ENCODE measurements at places on chromosomes 11 and 22. TPM values are rescaled to one million over a fixed set of nuclear protein-coding genes. Genes with fewer than 3 reads are reported as not detected.
A peak's percentile ranks its signal among the peaks of the same experiment; 100 is the strongest.

GRCh38 chr11:1915795-1916131 is 3.7 kb upstream of the TNNT3 start:
- DNase-seq, result no peak

DNA sequence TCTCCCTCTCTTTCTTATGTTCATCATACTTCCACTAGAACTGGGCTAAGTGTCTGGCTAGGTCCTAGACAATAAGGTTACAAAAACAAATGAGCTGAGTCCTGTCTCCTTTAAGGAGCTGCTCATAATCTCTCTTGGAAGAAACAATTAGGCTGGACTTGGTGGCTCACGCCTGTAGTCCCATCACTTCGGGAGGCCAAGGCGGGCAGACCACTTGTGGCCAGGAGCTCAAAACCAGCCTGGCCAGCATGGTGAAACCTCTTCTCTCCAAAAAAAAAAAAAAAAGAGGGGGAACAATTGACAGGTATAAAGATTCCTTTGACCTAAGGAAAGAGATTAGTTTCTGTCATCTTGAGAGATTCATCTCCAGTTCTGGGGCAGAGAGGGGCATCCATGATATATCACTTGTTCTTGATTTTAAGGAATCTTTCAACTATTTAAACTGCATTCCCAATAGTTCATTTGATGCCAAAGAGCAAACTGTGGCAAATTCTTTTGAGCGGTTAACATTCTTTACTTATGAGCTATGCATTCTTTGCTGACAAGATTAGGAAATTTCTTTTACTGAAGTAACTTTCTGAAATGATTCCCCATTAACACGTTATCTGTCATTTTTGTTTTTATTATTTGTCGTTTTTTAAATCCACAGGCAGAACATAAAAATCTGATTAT is 125.5 kb downstream of the C11orf87 start:
- DNase-seq, result peak; percentile 21

DNA sequence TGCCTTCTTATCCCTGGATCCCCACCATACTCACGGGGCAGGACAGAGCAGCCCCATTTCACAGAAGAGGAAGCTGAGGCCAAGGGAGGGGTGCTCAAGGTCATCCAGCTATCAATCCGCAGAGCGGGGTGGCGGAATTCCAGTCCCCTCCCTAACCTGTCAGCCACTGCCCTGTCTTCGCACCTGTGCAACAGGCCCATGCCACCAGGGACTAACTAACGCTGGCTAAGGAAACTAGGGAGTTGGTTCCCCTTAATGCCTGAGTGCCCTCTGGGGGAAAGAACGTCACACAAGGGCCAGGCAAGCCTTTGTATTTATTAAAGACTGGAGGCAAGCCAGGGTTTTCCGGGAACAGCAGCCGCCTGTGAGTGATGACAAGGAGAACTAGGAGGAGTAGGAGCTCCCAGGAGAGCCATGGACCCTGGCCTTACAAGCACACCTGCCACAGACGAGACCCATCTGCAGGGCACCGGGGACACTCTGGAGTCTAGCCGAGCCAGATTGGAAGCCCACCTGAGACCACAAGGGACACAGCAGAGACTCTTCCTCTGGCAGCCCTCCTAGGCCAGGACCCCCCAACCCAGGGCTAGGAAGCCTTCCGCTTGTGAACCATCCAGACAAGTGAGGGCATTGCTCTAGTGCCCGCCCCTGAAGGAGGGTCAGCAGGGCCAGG is 64.4 kb downstream of the MYH9 start:
- DNase-seq, result peak; percentile 83

DNA sequence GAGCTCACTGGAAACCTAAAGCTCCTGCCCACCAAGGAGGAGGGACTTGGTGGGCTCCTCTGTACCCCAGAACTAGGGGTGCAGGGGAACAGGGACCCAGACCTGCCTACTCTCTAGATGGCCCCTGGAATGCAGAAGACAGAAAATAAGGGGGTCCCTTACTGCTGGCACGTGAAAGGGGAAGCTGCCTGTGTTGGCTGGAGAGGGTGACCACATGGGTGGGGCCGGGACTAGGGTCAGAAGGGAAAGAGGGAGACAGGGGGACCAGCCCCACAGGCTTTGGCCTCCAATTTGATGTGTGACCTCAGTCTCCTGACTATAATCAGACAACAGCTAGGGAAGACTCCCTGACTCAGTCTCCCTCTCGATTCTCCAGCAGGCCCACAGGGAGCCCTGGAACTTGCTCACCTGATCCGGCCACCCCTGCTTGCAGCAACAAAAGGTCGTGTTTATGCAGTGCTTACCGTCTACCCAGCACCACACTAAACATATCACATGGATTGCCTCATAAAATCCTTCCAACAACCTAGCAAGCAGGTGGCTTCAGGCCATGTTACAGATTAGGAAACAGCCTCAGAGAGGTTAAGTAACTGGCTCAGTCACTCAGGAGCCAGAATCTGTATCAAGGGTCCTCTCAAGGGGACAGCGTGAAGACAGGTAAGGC is 10.2 kb downstream of the ARAP1 start:
- DNase-seq, result no peak

GRCh38 chr11:18778468-18778867 is 13.1 kb downstream of the PTPN5 start:
- DNase-seq, result no peak

- peak; percentile 94 for DNase-seq
Observed at GRCh38 chr11:126636911-126637794, 281.7 kb downstream of the ST3GAL4 start.

- DNase-seq, result no peak
Observed at GRCh38 chr11:94853836-94854235, 85.7 kb downstream of the AMOTL1 start.

- no peak for DNase-seq
Observed at GRCh38 chr11:128297091-128297651, 290.2 kb downstream of the ETS1 start.

DNA sequence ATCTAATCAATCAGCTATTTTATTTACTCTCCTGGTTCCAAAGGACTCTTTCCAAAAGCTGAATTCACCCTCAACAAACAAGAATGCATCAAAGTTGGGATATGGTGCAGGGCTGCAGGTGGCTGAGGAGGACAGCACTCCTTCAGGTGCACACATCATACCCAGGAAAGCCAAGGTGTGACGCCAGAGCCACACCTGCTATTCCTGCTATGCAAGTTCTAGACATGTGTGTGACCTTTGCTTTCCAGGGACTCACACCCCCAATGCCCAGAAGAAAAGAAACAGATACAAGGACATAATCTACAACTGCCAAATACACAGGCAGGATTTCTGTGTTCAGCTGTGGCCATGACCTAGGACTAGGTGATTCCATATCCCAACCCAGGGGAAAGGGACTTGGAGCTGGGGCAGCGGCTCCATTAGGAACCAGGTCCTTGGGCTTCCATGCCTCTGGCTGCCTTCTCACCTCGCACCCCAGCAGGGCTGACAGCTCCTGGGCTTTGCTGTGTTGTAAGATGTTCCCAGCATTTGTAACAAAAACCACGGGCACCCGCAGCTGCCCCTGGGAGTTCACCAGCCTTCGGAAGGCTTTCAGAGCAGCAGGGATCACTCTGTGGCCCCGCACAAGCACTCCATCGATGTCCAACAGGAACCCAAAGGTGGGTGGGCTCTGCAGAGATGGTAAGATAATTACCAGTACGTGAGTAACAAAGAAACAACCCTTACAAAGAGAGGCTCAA is 9.8 kb downstream of the HDHD5 start:
- DNase-seq, result peak; percentile 58

DNA sequence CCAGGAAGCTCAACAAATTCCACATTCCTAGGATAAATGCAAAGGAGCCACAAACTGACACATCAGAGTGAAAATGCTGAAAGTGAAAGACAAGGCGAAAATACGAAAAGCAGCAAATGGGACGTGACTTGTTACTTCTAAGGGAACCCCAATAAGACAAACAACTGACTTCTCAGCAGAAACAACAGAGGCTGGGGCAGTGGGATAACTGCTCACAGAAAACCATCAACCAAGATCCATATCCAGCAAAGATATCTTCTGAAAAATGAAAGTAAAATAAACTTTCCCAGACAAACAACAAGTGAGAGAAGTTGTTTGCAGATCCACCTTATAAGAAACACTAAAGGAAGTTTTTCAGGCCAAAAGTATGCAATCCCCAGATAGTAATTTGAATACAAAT is 72.1 kb downstream of the DGCR2 start:
- no peak for DNase-seq

GRCh38 chr22:23204541-23205157 is 24.3 kb downstream of the BCR start:
- DNase-seq, result no peak

GRCh38 chr11:2647167-2647566 is 52.6 kb downstream of the KCNQ1OT1 start:
- no peak for DNase-seq

GRCh38 chr22:21972293-21972779 is 10.3 kb downstream of the TOP3B start:
- DNase-seq, result peak; percentile 98

- DNase-seq, result no peak
Observed at GRCh38 chr11:34480314-34480713, 33.3 kb downstream of the ELF5 start.

GRCh38 chr22:49717322-49717919 is 110.3 kb downstream of the BRD1 start:
- DNase-seq, result peak; percentile 67

DNA sequence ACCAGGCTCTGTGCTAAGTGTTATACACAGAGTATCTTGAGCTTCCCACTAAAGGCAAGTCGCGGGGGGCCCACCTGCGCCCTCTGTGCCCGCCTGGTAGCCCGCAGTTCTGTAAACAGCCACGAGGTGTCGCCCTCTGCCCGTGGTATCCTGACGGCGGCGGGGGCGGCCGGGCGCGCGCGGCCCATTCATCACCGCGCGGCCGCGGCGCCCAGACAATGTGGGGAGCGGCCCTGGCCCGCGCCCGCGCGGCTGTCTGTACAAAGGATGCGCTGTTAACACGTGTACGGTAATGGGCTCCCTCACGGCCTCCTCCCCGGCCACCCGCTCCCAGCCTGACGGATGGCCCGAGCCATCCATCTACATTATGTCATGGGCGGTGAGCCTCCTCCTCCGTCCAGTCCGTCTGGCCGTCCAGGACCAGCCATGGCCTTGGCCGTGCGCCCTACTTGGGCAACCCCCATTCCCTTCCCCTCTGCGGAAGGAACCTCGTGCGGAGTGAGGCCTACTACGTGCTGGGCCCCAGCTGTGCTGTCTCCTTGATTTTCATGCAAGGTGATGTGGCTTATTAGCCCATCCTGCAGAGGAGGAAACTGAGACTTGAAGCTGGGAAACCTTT is 99.4 kb downstream of the MIAT start:
- peak; percentile 90 for DNase-seq

DNA sequence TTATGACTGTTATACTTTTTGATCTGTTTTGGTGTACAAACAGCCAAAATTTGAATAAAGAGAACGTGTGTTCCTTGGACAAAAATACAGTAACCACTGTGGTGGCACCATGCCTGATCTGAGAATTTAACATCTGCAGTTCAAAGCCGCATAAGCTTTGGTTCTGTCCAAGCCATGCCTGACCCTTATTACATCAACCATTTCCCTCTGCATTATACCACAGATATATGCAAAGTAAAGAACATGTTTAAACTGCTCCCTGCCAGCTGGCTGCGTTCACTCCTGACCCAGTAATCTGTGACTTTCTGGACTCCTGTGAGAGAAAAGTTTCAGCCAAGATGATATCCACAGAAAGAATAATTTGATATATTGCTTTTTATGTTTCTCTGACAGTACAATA is 890.5 kb upstream of the ANO3 start:
- DNase-seq, result no peak

DNA sequence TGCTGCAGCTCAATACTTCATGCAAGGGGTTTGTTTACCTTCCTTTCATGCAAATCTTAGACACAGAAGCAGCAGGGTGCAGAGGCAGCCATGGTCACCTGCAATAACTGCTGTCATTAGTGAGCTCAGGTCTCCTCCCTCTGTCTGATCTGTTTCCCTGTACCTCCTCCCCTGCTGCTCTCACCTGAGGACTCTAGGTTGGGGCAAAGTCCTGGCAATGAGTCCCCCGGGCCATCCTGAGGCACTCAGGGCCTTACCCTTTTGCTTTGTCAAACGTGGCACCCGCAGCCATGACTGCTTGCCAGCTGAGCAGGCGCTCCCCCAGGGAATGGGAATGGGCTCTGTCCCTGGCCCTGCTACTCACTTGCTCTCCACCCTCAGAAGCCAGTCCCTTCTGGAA is 3.9 kb downstream of the LRRC10B start:
- DNase-seq, result no peak

- DNase-seq, result peak; percentile 91
Observed at GRCh38 chr11:118488480-118489109, 38.7 kb upstream of the TTC36 start.

DNA sequence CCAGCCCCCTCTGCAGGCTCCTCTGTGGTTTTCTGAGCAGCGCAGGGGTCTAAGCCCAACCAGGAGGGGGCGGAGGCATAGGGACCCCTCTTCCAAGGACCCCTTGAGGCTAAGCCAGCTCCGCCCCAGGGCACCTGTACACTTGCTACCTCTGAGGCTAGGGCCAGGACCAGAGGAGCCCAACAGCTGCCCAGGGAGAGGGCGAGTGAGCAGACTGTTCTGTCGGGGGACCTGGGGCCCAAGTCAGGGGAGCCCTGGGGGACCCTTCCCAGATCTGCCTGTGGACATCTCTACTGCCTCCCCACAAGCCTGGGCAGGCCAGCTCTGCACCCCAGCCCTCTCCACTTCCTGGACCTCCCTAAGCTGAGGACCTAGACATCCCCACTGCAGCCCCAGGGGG is 1.8 kb downstream of the B4GALNT4 start:
- DNase-seq, result peak; percentile 88

- DNase-seq, result no peak
Observed at GRCh38 chr11:62344210-62344609, 7.0 kb downstream of the ASRGL1 start.

DNA sequence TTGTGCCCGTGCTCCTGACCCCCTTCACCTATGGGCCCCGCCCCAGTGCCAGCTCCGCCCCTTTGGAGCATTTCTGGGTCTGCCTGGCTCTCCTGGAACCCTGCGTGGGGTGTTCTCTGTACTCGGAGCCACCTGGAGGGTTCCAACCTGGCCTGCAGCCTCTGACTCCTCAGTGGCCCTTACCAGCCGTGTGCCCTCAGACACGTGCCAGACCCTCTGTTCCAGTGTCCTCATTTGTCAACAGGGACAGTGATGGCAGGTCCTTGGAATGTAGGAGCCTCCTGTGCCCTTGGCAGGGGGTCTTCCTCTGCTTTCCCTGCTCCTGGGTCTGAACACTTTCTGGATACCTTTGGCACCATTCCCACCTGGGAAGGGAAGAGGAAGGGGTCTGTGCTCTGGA is 96.4 kb downstream of the CACNA1I start:
- no peak for DNase-seq

DNA sequence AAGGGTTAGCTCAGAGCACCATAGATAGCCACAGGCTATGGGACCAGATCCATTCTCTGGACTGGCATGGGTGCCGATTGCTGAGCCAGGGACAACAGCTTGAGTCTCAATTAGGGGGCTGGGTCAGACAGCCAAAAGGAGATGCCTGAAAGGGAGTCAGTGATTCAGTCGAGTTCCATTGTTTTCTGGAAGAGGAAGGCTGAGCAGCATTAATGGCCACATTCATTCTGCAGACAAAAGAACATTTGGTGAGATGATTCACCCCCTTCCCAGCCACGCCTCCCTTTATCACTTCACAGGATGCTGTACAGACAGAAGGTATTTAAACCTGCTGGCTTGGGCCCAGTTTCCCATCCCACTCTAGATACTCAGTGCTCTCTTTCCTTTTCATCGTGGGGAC is 131.9 kb downstream of the ADAMTS15 start:
- peak; percentile 89 for DNase-seq

The SYCE3 gene
- total RNA-seq, result not detected

The SELENOH gene
- total RNA-seq, result 58.9 TPM

The PAX6 gene
- total RNA-seq, result under 0.01 TPM

The CTSW gene
- not detected for total RNA-seq

The OR6T1 gene
- total RNA-seq, result not detected

The CSNK2A3 gene
- total RNA-seq, result 2.1 TPM

The PARVG gene
- total RNA-seq, result 1.1 TPM
